ENCODE measurements at places on chromosomes 5 and 9.
A peak's percentile ranks its signal among the peaks of the same experiment; 100 is the strongest.

GRCh38 chr5:149301744-149302380, 30.2 kb downstream of the AFAP1L1 start:
- no peak for DNase-seq

DNA sequence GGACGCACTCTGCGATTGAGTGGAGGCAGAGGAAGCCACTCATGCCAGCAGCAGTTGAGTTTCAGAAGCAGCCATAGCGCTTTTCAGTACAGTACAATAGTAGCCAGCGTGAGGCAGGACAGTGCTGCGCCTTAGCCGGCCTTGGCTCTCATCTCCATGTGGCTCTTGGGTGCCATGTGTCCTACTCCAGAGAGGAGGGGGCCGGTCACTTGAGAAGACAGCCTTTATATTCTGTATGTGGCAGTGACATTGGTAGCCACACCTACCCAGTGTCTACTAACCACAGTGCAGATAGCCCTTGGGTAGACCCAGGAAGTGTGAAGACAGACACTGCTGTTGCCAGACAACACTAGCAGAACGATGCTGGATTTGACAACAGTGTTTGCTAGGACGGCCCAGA, 42.3 kb downstream of the FAM78A start:
- no peak for DNase-seq

DNA sequence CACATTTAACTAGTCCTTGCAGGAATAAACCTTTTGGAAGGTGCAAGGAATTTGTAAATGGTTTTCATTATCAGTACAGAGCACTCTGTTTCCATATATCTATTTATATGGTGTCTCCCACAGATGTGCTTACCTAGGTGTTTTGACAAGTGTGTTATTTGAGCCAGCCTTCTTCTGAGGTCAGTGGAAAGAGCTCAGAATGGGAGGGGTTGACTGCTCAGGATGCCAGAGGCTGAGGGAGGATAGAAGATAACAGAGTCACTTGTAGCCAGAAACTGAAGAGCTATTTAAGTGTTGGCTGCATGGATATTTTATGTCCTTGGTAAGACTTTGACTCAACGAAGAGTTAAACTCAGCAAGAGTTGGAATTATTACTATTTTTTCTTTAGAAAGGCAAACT, 5.0 kb downstream of the CMYA5 start:
- DNase-seq: no peak

DNA sequence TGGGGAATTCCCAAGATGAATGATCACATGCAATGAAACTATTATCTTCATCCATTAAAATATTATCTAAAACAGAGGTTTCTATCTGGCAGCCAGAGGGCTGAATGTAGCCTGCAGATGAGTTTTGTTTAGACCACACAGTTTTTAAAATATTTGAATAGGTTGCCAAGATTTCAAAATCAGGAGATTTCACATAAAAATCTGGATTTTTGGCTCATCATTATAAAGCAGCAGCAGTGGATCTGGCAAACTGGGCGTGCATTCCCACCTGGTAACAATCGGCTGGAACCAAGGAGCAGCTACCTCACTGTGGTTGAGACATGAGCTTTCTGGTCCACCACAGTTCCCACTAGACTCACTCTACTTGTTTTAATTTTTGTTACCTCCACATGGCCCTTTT, 155.1 kb downstream of the BNC2 start:
- DNase-seq: no peak

GRCh38 chr5:62268234-62268633, 37.8 kb upstream of the KIF2A start:
- DNase-seq: no peak

DNA sequence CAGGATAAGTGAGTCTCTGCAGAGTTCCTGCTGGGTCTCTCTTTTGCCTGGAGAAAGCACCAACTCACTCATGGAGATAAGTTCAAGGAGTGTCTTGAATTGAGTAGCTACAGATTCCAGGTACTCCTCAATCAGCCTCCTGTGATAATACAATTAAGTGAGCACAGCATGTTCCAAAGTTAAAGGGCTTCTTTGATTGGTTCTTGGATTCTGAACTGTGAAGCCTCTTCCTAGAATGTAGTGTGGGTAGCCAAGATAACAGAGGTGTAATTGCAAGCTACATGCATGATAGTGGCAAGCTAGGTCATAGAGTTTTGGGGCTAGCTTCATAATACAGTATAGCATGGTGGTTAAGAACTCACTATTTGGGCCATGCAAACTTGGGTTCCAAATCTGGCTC, 23.2 kb upstream of the CARNMT1 start:
- DNase-seq: no peak

GRCh38 chr9:73565026-73565425, 413.4 kb downstream of the ANXA1 start:
- DNase-seq: no peak

- peak; percentile 21 for DNase-seq
Measured at GRCh38 chr9:38619556-38620447, 594 bp downstream of the ANKRD18A start.

DNA sequence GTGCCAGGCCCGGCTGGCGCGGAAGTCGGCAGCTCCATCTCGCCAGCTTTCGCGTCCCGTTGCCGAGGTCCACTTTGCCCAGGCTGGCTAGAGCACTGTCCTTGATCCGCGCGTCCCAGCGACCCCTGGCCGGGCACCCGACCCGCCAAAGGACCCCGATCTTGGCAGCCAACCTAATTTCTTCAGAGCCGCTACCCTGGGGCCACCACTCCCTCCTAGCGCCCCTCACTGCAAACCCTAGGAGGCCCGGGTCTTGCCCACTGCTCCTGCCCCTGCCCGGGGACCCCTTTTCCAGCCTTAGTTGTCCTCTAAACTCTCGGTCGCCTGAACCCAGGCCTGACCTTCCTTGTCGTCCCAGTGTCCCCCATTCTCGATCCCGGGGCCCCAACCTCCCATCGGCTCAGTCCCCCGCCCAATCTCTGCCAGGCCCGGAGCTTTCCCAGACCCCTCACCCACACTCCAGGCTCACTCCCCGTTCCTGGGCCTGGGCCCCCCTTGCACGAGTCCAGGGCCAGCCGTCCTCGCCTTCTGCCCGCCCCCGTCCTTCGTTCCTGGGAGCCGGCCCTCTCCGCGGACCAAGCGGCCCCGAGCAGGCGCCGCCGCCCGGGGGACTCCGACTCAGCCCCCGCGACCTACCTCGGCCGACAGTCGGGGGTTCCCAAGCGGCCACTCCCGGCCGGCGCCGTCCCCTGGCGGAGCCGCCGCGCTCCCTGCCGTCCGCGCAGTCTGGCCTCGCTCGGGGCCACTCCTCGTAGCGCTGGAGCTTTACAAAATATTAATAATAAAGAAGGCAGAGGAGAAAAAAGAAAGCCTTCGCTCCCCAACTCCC, 701 bp upstream of the LMX1B start:
- no peak for DNase-seq

- DNase-seq: no peak
Measured at GRCh38 chr5:161847447-161847846, 473 bp upstream of the GABRA1 start.

DNA sequence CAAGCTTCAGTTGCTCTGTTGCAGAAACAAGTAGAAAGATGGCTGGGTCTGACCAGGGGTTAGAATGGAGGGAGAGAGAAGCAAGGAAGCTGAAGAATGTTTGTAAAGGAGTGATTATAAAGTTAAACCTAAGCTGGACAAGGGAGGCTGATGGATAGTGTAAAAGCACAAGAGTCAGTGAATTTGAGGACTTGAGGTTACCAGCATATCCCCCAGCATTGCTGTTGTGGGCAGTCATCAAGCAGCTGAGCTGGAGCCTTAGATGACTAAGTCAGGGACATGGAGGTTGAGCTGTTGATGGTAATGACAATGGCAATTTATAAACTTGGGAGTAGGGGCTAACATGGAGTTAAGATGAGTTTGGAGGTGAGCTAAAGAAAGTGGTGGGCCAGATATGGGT, 131.5 kb downstream of the ERCC6L2 start:
- DNase-seq: no peak

DNA sequence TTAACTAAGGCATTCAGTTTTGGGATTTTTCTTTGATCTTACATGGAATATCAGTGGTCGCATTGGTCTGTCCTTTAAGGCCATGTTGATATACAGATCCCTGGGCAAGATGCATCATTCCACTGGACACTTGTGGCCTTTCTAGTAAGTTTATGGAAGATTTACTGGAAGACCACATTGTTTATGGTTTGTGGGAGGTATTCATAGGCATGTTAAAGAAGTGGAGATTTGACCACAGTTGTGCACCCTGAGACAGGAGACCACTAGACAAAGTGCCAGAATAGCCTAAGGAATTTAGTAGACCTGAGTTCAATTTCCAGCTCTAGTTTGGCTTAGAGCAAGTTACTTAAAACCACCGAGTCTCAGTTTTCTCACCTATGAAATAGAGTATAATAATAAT, 383.1 kb upstream of the PAPPA start:
- no peak for DNase-seq

DNA sequence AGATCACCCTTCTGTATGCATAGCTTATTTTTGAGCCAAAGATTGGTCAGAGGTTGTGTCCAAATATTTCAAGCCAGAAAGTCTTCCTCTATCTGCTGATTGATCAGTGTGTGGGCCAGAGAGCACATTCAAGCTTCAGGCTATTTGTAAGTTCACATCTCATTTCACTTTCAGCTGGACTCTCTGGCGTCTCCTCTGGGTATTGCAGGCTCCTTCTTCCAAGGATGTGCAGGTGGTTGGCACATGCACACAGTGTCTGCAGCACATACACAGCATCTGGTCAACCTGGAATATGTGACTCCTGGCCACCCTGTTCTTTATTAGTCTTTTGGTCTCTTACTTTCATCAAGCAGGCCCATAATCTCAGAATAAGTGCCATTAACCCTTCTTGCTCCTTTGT, 516.1 kb downstream of the ANXA1 start:
- DNase-seq: no peak

DNA sequence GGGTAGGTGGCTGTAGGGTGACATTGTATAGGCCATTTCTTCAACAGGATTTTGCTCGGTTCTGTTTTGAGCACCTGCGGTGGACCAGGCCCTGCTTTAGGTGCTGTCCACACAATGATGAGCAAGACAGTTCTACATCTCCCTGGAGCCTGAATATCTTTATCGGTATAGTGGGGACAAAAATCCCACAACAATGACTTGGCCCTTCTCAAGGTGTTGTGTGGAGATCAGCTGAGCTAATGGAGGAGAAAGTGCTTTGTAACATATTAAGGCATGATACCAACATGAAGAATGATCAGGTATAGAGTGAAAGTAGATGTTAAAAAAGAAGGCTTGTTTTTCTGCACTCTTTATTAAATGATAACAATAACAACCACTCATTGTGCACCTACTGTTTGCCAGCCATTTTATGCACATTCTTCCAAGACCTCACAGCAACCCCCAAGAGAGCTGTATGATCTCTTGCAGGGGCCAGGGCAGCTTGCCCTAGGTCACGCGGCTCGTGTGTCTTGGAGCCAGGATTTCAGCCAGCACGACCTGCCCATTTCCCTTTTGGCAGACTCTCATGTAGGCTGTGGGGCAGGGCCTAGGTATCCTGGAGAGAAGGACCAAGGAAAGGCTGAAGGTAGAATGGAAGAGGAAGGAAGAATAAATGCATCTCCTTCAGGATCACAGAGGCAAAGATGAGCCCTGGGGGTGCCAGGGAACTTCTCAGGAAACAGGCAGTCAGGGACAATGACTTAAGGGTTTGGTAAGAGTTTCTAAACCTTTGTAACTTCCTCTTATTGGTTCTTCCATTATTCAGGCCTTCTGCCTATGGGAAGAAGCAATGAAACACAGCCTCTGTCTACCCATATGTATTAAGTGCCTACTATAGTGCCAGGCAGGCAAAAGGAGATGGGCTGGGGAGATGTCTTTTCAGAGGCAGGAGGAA, 50.0 kb upstream of the PPARGC1B start:
- no peak for DNase-seq

DNA sequence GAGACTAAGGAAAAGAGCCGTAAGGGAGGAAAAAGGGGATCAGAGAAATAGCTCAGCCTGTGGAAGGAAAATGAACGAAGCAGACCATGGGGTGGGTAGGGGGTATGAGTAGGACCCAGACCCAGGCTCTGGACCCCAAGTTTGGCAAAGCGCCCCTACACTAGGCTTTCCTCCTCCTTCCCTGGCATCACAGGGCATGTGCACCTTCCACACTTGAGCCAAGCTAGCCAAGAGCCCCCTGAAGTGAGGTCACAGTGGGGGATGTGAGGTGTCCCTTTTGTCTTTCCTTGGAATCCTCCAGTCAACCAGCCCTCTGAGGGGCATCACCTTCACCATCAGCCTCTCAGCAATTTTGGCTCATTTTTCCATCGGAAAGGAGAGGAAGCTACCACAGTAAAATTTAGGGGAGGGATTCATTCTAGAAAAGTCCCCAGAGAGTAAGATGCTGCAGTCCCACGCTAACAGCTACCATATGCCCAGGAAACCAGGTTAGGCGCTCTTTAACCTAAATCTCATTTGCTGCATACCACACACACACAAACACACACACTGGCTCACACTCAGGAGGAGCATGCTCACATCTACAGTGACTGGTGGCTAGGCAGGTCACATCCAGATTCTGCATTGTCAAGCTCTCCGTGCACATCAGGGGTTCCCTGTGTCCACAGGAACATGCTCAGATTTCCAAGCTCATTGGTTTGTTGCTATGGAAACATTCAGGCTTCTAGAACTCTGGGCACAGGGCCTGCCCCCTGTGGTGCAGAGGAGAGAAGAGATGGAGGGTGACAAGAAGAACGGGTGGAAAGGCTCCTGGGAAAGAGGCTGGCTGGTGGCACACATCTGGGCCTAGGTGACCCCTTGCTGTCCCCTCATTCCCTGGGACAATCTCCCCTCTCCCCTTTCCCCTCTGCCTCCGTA, 9.9 kb downstream of the REEP2 start:
- no peak for DNase-seq

DNA sequence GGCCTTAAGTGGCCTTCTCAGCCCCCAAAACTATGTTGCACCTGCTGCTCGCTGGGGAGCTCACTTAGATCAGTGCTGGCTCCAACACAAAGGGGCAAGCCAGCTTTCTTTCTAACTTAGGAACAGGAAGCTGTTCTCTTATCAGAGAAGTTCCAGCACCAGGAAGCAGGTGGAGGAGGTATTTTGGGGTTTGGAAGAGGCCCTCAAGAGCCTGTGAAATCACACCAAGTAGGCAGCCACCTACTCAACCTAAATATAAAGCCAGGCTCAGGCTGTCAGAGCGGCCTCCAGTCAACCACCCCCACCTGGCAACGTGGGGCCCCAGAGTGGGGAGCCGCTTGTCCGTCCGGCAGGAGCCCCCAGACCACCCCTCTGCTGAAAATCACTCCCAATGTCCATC, 152.8 kb downstream of the OLFM1 start:
- DNase-seq: no peak

DNA sequence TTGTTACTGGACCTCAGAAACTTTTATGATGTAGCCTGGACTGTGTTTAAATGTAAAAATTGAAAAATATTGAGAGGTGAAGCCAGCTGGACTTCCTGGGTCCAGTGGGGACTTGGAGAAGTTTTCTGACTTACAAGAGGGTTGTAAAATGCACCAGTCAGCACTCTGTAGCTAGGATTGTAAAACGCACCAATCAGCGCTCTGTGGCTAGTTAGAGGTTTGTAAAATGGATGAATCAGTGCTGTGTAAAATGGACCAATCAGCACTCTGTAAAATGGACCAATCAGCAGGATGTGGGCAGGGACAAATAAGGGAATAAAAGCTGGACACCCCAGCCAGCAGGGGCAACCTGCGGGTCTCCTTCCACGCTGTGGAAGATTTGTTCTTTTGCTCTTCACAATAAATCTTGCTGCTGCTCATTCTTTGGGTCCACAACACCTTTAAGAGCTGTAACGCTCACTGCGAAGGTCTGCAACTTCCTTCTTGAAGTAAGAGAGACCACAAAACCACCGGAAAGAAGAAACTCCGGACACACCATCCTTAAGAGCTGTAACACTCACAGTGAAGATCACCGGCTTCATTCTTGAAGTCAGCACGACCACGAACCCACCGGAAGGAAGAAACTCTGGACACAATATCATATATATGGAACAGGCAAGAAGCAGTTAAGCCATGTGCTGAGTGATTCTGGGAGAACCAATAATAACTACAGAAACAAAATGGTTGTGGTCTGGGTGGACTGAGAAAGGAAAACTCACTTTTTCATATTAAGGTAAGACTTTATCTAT, 201.3 kb downstream of the GABRG2 start:
- no peak for DNase-seq
